Lung (tissue), 17 donors: ENCODE measurements at places on chromosomes 3 and 15. TPM values are rescaled to one million over a fixed set of nuclear protein-coding genes. Genes with fewer than 3 reads are reported as not detected.

GRCh38 chr3:30471066-30471465, 135.3 kb upstream of the TGFBR2 start:
- no peak for DNase-seq

GRCh38 chr3:189001559-189001958, 170.2 kb upstream of the TPRG1 start:
- DNase-seq, result no peak

The KNG1 gene
- total RNA-seq, result 0.23 TPM

DNA sequence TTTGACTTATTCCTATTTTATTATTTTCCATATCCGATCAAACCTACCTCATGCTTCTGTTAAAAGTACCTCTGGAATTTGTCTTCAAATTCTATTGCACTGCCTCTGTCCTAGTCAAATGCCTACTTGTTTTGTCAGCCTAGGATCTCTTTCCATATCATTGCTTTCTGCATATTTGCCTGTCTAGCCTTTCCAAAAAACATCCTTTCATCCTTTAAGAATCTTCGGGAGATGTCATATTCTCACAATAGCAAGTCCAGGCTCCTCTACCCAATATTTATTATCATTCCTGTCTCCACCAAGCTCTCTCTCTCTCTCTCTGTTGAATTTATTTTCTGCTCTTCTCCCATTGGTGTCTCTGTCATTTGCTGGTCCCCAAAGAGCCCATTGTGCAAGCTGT, 80.1 kb downstream of the LRRC28 start:
- no peak for DNase-seq

DNA sequence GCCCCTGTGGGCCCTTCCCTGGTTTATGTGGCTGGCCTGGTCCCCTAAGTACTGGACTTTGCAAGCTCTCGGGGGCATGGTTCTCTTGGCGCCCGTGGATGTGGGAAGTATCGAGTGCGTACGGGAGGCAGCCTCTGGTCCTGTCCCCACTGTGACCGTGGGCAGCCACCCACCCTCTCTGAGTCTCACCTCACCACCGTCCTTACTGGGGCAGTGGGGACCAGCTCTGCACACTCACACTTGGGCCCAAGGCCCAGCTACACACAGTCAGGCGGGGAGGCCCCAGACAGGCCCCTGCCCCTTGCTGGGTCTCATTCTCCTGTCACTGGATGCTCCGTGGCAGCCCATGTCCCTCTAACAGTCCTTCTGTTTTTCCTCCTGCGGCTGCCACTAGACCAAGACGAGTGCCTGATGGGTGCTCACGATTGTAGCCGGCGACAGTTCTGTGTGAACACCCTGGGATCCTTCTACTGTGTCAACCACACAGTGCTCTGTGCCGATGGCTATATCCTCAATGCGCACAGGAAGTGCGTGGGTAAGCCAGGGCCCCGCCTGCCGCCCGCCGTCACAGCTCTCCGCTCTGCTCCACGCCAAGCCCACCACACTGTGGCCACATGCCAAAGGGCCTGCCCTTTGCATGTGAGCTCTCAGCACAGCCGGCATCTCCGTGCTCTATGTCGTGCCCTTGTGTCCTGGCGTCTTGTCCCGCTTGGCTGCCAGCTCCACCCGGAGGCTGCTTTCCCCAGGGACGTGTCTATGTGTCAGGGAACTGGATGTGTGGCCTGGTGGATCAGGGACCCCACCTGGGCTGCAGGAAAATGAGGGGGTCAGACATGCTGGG, 72.7 kb downstream of the FBLN2 start:
- DNase-seq, result no peak

DNA sequence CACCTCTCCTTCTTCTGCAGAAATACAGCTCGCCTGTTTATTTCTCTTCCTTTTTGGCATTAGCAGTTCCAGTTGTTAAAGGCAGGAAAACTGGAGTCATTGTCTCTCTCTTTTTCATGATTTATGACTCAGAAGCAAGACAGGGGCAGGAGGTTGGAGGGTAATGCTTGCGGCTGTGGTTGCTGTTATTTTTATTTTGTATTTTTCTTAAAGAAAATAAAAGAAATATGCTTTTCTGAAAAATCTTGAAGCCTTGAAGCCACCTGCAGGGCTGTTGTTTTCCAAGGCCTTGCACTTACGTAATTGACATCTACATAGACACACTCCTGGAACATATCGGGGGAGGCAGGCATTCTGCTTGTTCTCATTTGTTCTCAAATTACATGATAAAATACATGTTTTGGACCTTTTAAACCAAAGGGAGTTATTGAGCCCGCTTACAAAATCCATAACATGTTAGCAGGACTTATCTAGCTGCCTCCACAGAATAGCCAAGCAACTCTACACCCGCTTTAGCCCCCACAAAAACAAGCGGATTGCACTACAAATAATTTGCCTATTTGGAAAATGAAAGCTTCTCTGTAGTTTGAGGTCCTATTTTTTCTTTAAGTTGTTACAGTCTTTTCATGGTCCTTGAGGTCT, 1004.6 kb upstream of the NR2F2 start:
- DNase-seq, result no peak

DNA sequence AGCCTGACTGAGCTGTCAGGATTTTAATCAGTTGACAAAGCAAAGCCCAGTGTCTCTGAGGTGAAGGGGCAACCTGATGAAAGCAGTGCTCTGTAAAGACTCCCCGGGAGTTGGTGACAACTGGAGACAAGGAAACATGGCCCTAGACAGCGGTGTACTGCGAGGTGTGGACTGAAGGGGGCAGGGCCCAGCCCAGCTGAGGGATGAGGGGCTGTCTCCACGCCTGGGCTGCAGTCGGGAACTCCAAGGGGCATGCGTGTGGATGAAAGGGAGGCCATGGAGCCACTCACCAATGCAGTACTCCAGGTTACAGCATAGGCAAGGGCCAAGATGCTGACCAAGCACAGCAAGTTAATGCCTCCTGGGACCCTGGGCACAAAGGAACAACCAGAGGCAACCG, 45.1 kb downstream of the SCAP start:
- DNase-seq, result no peak

GRCh38 chr15:62437753-62438152, 272.7 kb upstream of the C2CD4B start:
- DNase-seq, result no peak

The TMCC1 gene
- total RNA-seq, result 33.8 TPM

The SERPINI2 gene
- total RNA-seq, result 5.2 TPM

DNA sequence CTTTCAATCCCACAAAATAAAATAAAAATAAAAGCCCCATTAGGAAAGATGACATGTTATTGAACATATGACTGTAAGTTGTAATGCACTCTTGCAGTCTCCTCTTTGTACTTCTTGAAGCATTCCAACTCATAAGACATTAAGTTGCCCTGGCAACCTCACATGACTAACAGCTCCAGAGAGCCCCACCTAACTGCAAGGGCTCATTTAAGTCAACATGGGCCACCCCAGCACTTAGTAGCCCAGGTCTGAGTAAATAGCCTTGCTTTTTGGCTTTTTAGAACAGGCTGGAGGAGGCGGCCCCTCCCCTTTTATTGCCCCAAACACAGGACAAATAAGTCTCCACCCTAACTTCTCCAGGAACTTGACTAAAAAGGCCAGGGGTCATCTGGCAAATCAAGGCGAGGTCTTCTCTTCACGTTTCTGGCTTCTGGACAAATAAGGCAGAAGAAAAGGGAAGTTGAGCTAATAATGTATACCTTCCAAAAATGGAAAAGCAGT, 135.1 kb downstream of the TMCO5A start:
- DNase-seq, result peak; percentile 67

GRCh38 chr3:2655229-2655701, 454.9 kb downstream of the IL5RA start:
- DNase-seq, result peak; percentile 28

DNA sequence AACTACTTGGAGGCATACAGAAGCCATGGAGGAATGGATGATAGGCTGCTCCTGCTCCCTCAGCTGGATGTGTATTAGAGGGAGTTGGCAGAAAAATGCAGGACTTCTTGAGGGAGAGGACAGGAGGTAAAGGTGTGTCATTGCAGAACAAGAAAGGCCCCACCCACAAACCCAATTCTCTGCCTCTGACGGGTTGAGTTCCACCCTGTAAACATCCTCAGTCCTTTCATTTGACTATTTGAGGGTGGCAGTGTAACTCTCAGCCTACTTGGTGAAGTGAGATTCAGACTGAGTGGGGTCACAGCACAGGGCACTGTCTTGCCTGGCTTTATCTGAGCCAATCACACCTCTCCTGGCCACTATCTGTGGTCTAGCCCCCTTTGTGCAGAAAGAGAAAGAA, at the start of gene TPRG1:
TPRG1 (plus strand) TSS at position 265 of the 400 bp plus-strand sequence. CDS start 35,414 bp downstream, outside the sequence.
- no peak for DNase-seq

DNA sequence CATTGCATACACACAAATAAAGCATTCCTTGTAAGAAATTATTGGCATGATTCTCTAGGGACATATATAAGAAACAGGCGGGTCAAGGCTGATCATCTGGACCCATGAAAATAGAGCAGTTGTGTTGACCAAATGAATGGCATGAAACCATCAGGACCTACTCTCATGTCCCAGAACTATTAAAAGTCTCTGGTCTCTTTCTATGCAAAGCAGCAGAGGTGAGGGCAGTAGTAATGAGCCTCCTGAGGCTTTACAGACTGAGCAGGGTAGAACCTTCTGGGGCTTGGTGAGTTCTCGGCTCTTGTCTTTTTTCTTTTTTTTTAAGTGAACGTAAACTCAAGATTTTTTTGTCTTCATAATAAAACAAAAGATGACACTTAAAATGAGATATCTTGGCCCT, 9.3 kb downstream of the GLDN start:
- DNase-seq, result no peak

The RETNLB gene
- total RNA-seq, result not detected

The SIAH2 gene
- 19.5 TPM for total RNA-seq

The FILIP1L gene
- 27.6 TPM for total RNA-seq

DNA sequence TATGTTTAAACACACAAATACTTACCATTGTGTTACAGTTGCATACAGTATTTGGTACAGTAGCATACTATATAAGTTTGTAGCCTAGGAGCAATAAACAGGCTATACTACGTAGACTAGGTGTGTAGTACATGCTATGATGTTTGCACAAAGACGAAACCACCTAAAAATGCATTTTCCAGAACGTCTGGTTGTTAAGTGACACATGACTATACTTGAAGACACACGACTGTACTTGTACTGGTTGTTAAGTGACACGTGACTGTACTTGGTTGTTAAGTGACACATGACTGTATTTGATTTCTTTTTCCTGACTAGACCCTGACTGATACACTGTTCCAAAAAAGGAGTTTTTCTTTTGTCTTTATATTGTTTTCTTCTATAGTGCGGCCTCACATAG, 34.1 kb downstream of the RAB8B start:
- DNase-seq, result no peak

The THOC7 gene
- 45.1 TPM for total RNA-seq

- no peak for DNase-seq
These were observed 716 bp downstream of the CPEB1 start for GRCh38 chr15:82646250-82647044.

The FAM219B gene
- total RNA-seq, result 49.7 TPM

The CDCP1 gene
- 1.6 TPM for total RNA-seq

DNA sequence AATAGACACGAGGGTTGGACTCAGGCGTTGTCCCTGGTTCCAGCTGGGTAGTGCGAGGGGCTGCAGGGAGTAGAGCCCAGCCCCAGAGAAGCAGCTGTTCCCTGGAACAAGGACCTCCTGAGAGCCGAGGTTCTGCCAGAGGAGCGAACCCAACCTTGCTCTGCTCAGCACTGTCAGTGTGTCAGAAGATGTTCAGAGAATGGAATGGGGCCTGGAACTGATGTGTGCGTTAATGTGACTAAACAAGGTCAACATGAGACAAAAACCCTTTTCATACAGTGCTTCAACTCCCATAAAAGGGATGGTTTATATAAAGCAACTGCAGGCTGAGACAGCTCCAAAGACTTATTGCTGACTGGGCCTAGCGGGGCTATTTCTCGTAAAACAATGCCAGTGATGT, 35.5 kb upstream of the HACD2 start:
- peak; percentile 83 for DNase-seq

DNA sequence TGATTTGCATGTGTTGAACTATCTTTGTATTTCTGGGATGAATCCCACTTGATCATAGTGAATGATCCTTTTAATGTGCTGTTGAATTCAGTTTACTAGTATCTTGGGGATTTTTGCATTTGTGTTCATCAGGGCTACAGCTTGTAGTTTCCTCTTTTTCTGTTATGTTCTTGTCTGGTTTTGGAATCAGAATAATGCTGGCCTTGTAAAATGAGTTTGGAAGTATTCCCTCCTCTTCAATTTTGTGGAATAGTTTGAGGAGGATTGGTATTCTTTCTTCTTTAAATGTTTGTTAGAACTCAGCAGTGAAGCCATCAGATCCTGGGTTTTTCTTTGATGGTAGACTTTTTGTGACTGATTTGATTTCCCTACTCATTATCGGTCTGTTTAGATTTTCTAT, 63.1 kb upstream of the FBN1 start:
- DNase-seq, result no peak

- DNase-seq, result no peak
These were observed 41.0 kb downstream of the SLCO2A1 start for GRCh38 chr3:133988631-133989161.

- no peak for DNase-seq
These were observed 2.2 kb upstream of the CRTAP start for GRCh38 chr3:33111581-33111980.

The RARB gene
- total RNA-seq, result 5.4 TPM

DNA sequence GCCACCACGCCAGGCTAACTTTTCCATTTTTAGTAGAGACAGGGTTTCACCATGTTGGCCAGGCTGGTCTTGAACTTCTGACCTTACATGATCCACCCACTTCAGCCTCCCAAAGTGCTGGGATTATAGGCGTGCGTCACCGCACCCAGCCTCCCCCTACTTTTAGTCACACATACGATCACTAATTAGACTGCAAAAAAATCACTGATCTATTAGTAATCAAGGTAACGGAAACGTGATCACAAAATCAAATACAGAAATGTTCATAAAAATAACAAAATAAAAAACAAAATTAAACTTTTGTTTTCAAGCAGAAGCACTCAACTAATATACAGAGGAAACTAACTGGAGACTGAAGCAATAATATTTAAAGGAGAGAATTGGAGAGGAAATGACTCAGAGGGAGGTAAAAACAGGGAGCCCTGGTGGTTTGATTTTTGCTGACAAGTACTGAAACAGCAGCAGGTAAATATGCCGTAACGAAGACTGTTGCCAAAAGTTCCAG, 4.6 kb downstream of the WDR53 start:
- no peak for DNase-seq

The CLEC3B gene
- 52.3 TPM for total RNA-seq

The RAMAC gene
- total RNA-seq, result 28.6 TPM

- no peak for DNase-seq
These were observed 5.2 kb downstream of the IQCH start for GRCh38 chr15:67259806-67260205.

The CIDEC gene
- total RNA-seq, result not detected
